ENCODE measurements at places on chromosomes 12 and 14.

DNA sequence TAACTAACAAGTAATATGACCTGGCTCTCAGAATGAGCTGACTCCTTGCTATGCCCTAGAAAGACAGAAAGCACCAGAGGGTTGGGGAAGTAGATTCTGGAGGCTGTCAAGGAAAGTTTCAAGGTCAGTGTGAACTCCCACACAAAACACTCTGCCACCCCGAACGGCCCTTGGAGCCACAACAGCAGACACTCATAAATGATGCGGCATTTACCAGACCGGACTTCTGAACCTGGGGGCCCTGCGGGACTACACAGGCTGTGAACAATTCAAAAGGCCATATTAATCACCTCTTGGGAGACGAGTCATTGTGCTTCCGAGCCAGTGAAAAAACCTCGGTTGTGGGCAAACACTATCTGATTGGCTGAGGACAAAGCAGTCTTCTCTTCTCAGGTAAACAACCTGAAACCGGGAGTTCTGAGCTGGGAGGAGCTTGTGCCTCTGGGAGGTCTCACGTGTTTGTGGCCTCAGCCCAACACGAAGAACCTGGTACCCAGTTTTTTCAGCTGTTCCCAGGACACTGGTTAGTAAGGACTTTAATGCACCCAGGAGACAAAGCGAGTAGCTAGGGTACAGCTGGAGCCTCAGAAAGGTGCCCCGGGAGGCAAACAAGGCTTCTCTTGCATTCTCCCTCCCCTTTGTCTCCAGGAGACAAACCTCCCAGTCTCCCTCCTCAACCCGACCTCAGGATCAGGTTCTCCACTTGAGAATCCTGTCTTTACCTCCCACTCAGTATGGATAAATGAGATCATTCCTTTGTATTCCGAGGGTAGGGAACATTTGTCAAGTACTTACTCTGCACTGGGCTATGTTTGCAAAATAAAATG is 35.3 kb downstream of the VWF start:
- DNase-seq = no peak

GRCh38 chr12:11829764-11830194 is 180.3 kb downstream of the ETV6 start:
- DNase-seq = no peak

GRCh38 chr14:85583380-85583779 is 53.4 kb downstream of the FLRT2 start:
- no peak for DNase-seq

DNA sequence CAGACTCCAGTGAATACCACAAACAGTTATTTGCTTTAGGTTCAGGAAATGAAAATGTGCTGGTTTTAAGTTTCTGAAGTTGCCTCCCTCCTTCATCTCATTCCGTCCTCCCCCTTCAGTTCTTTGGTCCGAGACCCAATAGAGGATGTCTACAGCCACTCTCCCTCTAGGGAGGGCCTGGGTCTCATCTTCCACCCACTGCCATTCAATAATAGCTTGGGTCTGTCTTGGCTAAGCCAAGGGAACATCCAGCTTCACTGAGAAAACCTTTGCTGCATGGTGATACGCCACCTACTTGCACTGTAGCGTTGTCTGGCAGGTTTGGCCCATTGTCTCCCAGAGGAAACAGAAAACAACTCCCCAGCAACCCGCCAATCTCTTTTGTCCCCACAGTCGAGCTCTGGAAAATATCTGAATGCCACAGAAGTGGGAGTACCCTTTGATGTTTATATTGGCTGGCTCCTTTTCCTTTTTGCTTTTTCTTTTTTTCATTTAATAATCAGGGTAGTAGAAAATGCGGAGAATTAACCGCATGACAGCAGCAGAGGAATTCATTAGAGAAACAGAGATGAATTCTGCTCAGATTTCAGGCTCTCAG is 380.1 kb downstream of the RAD51B start:
- no peak for DNase-seq

DNA sequence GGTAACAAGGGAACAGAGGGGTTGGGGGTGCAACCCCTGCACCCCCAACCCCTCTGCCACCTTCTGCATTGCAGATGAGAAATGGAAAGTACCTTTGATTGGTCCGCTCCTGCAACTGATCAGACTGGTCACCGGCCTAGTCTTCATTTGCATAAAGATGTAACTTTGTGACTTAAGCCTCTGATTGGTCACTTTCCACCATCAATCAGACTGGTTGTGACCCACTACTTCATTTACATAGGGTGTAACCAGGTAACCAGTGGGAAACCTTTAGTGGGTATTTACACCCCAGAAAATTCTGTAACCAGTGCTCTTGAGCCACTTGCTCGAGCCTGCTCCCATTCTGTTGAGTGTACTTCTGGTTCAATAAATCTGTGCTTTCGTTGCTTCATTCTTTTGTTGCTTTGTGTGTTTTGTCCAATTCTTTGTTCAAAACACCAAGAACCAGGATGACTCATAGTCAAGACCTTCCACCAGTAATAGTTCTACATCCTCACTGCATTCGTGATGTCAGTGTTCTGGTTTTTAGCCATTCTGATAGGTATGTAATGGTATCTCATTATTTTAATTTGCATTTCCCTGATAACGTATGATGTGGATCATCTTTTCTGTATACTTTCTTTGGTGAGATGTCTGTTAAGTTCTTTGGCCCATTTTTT is 30.8 kb downstream of the LEMD3 start:
- no peak for DNase-seq

DNA sequence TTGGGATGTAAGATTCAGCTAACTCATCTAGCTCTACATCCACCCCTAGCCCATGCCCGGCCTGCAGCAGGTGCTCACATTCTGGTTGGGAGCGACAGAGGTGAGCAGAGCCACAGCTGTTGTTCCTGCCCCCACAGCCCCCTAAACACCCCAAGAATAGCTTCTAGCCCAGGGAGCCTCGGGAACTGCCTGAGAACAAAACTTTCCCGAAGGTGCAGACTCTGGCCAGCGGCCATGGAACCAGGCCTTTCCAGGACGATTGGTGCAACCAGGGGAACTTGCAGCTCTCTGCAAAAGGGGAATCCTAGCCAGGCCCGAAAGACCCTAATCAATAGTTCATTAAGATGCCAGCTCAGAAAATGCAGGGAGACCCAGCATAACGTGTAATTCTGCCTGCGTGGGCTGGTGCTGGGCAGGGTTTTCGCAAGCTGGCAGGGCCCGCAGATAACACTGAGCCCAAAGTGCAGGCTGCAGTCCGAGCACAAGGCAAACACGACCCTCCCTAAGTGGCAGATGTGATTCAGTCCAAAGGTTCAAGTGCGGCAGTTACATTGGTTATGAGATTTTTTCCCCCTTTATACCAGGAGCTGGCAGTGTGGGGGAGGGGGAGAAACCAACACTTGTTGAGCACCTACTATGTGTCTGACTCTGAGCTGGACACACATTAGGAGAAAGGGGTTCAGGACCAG is 122.5 kb upstream of the MAP1LC3B2 start:
- no peak for DNase-seq

DNA sequence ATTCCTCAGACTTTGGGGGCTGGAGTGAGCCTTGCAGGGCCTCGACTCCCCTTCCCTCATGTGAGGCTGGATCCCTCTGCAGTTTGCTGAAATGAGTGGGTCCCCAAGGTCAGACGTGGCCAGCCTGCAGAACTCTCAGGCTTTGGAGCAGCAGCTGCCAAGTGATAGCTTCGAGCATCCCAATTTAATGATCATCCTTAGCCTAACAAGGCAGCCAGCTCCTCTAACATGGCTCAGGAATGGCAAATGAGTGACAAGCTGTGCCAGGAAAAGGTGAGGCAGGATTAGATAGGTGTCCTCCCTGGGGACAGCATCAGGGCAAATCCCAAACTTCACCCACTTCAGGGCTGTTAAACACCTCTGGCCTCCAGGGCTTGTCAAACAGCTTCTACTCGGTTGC is 130.7 kb upstream of the PWP1 start:
- no peak for DNase-seq

GRCh38 chr14:101232340-101233020 is 328.8 kb upstream of the DIO3 start:
- DNase-seq = no peak

- no peak for DNase-seq
Observed at GRCh38 chr12:128056136-128056801, 210.7 kb upstream of the TMEM132C start.

DNA sequence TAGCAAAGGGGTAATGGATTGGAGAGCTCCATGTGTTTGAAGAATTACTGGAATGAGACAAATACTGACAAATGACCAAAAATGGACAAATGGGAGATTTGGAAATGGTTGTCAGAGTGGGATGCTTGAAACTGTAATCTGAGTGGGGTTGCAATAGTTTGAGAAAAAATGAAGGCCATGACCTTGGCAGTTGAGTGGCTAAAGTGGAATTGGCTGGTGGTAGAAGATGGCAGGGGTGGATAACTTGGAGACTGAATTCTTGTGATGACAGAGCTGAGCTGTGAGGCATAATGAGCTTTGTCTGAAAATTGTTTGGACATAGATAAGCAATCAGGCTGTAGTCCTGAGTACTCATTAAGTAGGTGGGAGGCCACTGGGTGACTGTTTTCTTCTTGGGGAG is 222.5 kb upstream of the PRICKLE1 start:
- no peak for DNase-seq
